ENCODE measurements at places on chromosomes 6 and 20.

GRCh38 chr20:18272451-18272850 lies 15.9 kb upstream of the ZNF133 start:
- DNase-seq, result no peak

- no peak for DNase-seq
These were observed 75.5 kb upstream of the CD2AP start for GRCh38 chr6:47402081-47402480.

DNA sequence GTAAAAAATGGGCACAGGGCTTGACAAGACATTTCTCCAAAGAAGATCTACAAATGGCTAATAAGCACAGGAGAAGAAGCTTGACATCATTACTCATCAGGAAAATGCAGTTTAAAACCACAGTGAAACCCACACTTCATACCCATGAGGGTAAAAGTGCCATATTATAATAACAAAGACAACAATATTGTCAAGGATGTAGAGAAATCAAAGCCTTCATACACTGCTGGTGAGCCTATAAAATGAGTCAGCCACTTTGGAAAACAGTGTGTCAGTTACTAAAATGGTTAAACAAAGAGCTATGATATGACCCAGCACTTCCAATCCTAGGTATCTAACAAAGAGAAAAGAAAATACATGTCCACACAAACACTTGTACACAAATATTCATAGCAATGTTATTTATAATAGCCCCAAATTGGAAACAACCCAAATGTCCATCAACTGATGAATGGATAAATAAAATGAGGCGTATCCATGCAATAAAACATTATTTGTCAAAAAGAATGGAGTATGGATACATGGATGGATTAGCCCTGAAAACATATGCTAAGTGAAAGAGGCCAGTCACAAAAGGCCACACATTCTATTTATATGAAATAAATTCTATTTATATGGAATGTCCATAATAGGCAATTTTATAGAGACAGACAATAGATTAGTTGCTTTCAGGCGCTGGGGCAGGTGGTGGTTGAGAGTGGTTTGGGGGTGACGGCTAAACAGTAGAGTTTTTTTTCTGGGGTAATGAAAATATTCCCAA lies 11.5 kb upstream of the IL20RA start:
- DNase-seq, result no peak

DNA sequence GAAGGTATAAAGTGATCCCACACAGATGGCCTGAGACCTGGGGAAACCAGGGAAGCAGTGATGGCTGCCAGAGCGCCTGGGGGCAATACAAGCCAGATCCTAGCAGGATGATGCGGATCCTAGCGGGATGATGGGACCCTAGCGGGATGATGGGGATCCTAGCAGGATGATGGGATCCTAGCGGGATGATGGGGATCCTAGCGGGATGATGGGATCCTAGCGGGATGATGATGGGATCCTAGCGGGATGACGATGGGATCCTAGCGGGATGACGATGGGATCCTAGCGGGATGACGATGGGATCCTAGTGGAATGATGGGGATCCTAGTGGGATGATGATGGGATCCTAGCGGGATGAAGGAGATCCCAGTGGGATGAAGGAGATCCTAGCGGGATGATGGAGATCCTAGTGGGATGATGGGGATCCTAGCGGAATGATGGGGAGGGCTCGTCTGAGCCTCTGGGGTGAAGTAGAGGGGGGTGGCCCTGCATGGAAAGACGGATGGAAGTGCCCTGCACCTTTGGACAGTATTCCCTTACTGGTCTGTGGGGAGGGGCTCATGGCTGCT lies 44.2 kb upstream of the CDH22 start:
- DNase-seq, result no peak

- DNase-seq, result no peak
These were observed 142.3 kb upstream of the TENT5A start for GRCh38 chr6:81894788-81895271.

GRCh38 chr20:51687630-51688029 lies 80.6 kb downstream of the ATP9A start:
- no peak for DNase-seq

GRCh38 chr6:9103876-9104521 lies 668.7 kb upstream of the SLC35B3 start:
- no peak for DNase-seq

GRCh38 chr6:91099479-91099878 lies 512.6 kb upstream of the MAP3K7 start:
- no peak for DNase-seq

GRCh38 chr20:36717657-36718056 lies 28.2 kb downstream of the NDRG3 start:
- DNase-seq, result no peak

- no peak for DNase-seq
These were observed 30.9 kb downstream of the RSPH3 start for GRCh38 chr6:158969148-158969547.

DNA sequence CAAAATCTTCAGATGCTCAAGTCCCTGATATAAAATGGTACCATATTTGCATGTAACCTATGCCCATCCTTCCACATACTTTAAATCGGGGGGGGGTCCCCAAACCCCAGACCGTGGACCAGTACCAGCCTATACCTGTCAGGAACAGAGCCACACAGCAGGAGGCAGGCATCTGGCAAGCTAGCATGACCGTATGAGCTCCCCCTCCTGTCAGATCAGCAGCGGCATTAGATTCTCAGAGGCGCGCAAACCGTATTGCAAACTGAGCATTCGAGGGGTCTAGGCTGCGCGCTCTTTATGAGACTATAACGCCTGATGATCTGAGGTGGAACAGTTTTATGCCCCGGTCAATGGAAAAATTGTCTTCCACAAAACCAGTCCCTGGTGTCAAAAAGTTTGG lies 30.7 kb downstream of the FGD2 start:
- no peak for DNase-seq

All from AG04449 (cell line).